Epithelial cell of proximal tubule (primary cell): ENCODE measurements at places on chromosomes 3 and 15. TPM values are rescaled to one million over a fixed set of nuclear protein-coding genes. Genes with fewer than 3 reads are reported as not detected.

The GOLGA6B gene
- 0.35 TPM in 1 of 2 replicates, not detected in the other for total RNA-seq

The EFCC1 gene
- not detected in 2 replicates for total RNA-seq

The CFAP20DC gene
- 4.9 and 5.1 TPM in 2 replicates for total RNA-seq

The SST gene
- total RNA-seq: 0.98 TPM in 1 of 2 replicates, not detected in the other

The A4GNT gene
- total RNA-seq: not detected in 2 replicates

The LYZL4 gene
- total RNA-seq: not detected in 2 replicates

The MAP1A gene
- 0.72 and 1.7 TPM in 2 replicates for total RNA-seq

The C2CD4A gene
- 0.07 and 0.35 TPM in 2 replicates for total RNA-seq

The NR2F2 gene
- total RNA-seq: 17.6 and 17.7 TPM in 2 replicates

The DNAH12 gene
- total RNA-seq: not detected in 2 replicates

The C3orf22 gene
- total RNA-seq: not detected in 2 replicates

The CTXN2 gene
- not detected in 2 replicates for total RNA-seq

The NLGN1 gene
- 1.4 and 1.9 TPM in 2 replicates for total RNA-seq

The GRM7 gene
- total RNA-seq: not detected in 2 replicates

The GPR87 gene
- total RNA-seq: 5.0 and 12.0 TPM in 2 replicates

The GOLGA8O gene
- 0.29 TPM in 1 of 2 replicates, not detected in the other for total RNA-seq

The BNIP2 gene
- 87.2 and 107 TPM in 2 replicates for total RNA-seq

The CCDC71 gene
- 33.4 and 44.4 TPM in 2 replicates for total RNA-seq

The SH2D7 gene
- not detected in 2 replicates for total RNA-seq

The PRSS50 gene
- not detected in 2 replicates for total RNA-seq

The PTH1R gene
- 1.2 and 11.5 TPM in 2 replicates for total RNA-seq

The RPP25 gene
- 6.1 and 9.0 TPM in 2 replicates for total RNA-seq

The USP19 gene
- 34.7 and 35.9 TPM in 2 replicates for total RNA-seq

The CYP1A2 gene
- total RNA-seq: not detected in 2 replicates

The LEKR1 gene
- 0.06 and 0.43 TPM in 2 replicates for total RNA-seq

The KCNAB1 gene
- total RNA-seq: not detected in 2 replicates
